CD14-positive monocyte (primary cell): ENCODE measurements at places on chromosomes 7 and 10. TPM values are rescaled to one million over a fixed set of nuclear protein-coding genes. Genes with fewer than 3 reads are reported as not detected.

Gene SPDYE1
- not detected for polyA plus RNA-seq

Gene HOXA5
- polyA plus RNA-seq, result 1.7 and 3.0 TPM in 2 replicates

Gene CAV2
- polyA plus RNA-seq, result 0.19 TPM

Gene ZRANB1
- 2.7 TPM for polyA plus RNA-seq

DNA sequence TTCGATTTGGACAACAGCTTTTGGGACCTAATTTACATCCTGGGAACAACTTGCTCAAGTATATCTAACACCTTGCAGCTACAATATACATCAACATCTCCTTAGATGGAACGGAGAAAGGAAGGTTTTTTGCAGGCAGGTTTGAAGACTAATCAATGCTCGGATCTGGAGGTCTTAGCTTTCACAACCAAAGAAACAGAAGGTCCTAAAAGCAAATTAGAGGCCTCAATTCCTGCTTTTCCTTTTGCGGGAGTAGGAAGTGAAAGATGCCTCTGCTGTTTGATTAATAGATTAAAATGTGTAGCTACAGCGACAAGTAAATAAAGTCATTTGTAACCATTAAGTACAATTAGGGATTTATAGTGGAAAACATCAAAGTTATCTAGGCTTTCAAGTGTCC, 3.7 kb upstream of the SP8 start:
- no peak for DNase-seq

- no peak for DNase-seq
These were observed 55.2 kb downstream of the TWIST1 start for GRCh38 chr7:19062216-19062615.

DNA sequence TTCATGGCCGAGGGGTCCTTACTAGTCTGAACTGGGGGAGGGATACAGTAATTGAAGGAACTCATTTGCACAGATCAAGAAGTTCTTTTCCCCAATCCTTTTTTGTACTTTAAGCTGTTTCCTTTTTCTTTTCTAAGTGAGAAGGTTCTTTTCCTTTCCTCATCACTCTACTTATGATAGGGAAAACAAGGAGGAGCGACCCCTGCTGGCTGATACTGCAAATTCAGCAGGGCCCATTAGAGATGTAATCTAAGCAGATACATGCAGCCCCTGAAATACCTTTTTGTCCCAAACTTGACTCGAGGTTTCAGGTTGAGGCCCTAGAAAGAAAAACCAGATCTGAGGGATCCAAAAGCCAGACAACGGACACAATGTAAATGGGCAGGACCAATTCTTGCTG, 305.5 kb downstream of the DNAJB9 start:
- DNase-seq, result no peak

GRCh38 chr10:74988832-74989561, 122.5 kb upstream of the SAMD8 start:
- DNase-seq, result no peak

GRCh38 chr7:47931005-47932004, 17.0 kb downstream of the PKD1L1 start:
- DNase-seq, result no peak
